ENCODE measurements at places on chromosomes 3 and 15.
A peak's percentile ranks its signal among the peaks of the same experiment; 100 is the strongest.

DNA sequence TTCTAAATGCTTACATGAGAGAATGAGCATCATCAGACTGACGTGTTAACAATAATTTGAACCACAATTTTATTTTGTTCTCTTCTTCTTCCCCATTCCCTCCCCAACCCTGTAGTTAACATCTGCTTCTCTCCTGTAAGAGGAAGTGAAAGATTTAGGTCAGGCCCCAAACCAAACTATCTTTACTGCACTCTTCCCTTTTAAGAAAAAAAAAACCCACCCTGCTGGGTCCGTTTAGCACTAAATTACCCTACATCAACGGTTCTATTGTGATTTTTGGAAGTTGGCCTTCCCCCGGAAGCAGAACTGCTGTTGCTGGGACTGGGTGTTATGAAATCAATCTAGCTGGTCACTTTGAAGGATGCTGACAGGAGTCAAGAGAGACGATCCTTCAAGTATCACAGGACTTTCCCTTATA, 49.4 kb downstream of the NFKBIZ start:
- DNase-seq: no peak

DNA sequence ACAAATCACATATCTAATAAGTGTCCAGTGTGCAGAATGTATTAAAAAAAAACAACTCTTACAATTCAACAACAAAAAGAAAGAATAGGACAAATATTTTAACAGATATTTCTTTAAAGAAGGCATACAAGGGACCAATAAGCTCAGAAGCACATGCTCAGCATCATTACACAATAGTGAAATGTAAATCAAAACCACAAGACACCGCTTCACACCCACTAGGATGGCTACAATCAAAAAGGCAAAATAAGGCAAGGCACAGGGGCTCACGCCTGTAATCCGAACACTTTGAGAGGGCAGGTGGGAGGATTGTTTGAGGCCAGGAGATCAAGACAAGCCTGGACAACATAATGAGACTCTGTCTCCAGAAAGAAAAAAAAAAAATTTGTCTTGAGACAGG, 255.6 kb downstream of the MAGI1 start:
- no peak for DNase-seq

DNA sequence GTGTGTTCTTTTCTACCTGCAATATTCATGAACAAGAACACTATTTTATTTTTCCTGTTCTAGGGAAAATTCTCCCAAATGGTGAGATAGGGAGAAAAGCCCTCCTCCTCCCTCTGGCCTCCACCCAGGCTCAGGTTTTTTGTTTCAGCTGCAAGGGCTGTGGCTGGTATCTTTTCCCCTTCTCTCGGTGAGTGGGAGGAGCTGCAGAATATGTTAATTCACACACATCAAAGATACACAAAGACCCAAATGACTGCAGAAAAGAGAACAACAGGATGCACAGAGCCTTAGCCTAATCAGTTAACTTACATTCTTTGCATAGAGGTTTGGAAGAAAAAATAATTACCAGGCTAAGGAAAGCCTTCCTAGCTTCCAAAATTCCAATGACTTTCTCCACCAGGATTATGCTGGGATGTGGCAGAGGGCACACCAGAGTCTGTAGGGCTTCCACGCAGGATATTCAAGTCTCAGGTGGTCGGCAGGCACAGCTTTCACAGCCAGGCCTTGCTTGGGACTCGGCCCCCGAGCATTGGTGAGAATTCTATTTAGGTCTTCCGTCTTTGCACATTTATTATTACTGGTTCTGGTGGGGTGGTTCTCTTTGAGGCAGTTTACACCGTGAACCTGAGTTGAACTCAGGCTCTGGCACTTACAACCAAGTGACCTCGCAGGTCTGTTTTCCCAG, 64.9 kb downstream of the ABHD5 start:
- DNase-seq: no peak

DNA sequence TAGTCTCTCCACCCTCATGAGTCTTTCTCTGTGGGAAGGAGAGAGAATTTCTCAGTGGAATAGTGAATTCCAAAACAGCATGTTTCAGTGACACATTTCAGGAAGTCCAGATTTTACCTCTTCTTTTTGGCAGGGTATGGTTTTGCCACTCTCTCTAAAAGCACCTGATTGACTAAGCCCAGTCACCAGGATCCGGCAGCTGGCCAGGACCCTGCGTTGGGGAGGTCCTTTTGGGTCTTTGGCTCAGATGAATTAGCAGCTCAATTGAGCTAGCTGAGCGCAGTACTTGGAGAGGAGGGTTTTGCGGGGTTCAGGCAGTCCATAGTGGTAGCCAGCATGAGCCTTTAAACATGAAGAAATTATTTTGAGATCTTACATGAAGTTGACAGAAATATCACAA, 548.2 kb downstream of the PDCD6IP start:
- DNase-seq: no peak

DNA sequence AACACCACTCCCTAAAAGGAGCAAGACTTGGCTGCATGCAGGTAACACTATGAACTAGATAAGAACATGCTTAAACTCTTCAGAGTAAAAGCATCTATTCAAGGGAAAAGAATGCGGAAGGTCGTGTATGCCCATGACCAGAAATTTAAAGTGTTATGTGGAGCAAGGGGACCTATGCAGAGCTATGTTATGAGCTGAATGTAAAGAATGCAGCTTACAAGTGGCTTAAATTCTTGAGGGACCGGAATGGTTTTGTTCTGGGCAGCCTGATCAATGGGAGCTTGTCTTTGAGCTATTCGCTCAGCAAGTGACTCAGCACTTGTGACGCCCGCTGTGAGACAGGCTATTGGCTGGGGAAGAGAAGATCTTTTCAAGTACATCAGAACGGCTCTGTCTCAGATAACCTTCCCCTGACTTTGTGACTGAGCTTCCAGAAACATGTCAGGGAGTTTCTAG, 367.5 kb upstream of the THBS1 start:
- DNase-seq: no peak

DNA sequence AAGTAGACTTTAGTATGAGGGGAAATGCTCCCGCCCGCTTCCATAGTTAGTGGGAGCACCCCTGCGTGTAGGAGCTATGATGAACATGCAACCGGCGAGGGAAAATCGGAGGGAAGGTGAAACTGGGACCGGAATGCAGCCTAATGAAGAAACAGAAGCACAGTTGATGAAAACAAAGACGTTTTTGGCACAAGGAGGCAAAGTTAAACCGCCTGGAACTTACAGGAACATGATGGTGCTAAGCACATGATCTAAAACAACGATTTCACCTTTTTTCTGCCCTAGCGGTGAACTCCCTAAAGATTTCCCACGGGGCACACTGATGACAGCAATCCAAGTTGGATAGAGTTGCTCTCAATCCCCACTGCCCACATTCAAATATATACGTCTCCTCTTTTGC, 49.4 kb upstream of the SPATA12 start:
- no peak for DNase-seq

DNA sequence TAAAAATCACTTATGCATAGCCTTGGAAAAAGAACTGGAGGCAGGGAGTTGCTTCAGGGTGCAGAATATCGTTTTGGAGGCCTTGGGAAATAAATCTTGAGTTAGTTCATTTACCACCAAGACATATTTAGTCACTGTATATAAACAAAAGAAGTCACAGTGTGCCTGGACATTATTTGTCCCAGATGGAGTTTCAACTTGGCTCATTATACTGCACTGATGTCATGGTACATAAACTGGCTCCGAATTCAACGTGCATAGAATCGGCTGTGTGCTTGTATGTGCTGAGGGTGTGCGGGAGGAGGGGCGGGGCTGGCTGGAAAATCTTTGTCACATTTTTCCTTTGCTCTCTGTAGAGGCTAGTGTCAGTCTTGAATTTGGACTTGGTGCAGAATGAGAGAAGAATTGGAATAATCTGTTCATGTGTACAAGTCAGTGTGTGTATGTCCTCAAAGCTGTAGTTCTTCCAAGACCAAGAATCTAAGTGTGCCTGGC, 86.6 kb downstream of the FNDC3B start:
- peak; percentile 80 for DNase-seq

DNA sequence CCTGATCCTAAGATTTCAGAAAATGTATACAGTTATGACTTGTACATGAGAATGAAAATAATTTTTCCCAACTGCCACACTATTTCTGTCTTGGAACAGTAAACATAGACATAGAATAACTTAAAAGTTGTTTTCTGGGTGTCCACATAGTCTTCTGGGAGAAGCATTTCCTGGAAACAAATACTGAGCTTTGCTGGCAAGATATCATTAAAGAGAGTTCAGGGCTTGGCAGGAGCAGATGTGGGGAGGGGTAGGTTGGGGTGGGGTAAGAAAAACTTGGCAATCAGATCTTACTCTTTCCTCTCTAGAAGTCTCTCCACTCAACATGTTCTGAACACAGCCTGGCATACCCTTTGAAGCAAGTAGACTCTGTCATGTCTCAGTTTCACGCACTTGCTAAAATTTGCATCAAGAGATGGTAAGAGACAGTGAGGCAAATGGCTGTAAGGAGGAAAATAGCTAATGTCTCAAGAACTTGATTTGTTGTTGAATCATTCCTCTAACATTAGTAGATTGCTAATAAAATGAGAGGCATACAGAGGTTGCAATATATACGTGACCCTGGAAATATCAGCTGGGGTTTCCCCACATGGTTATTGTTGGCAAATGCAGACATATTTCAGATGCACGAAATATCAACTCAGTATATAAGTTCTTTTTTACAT, 27.3 kb upstream of the ABI3BP start:
- no peak for DNase-seq
